ENCODE measurements at places on chromosomes 4 and X. TPM values are rescaled to one million over a fixed set of nuclear protein-coding genes. Genes with fewer than 3 reads are reported as not detected.

Gene SCRG1
- polyA plus RNA-seq = 0.64 TPM

Gene LYAR
- polyA plus RNA-seq = 10.0 TPM

Gene TNIP3
- not detected for polyA plus RNA-seq

Gene CPEB2
- polyA plus RNA-seq = 12.4 TPM

Gene GCNA
- polyA plus RNA-seq = 11.0 TPM

Data from neural cell (in vitro differentiated cells).